Amniotic stem cell (primary cell): ENCODE measurements at places on chromosomes 3 and 15.

- no peak for DNase-seq
Measured at GRCh38 chr3:112348943-112349342, 16.0 kb downstream of the CD200 start.

- DNase-seq: no peak
Measured at GRCh38 chr15:65404186-65404872, 18.4 kb downstream of the IGDCC4 start.

GRCh38 chr3:15505479-15506165, 15.9 kb downstream of the COLQ start:
- DNase-seq: no peak

DNA sequence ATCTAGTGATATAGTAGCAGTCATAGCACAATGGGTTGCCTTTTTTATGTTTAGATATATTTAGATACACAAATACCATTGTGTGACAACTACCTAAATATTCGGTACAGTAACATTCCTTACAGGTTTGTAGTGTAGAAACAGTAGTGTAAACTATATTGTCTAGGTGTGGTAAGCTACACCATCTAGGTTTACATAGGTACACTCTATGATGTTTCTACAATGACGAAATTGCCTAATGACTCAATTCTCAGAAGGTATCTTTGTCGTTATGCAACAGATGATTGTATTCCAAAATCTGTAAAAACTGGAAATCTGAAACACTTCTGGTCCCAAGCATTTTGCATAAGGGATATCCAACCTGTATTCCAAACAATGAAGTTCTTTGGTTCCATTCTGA, 24.3 kb downstream of the PLOD2 start:
- DNase-seq: no peak

- DNase-seq: no peak
Measured at GRCh38 chr15:23750179-23750578, 63.1 kb upstream of the NDN start.

- no peak for DNase-seq
Measured at GRCh38 chr15:68145706-68146105, 59.4 kb downstream of the CALML4 start.
